ENCODE measurements at places on chromosomes 7 and 10. TPM values are rescaled to one million over a fixed set of nuclear protein-coding genes. Genes with fewer than 3 reads are reported as not detected.

INMT gene
- 1.7 TPM for total RNA-seq

CTAGE15 gene
- total RNA-seq, result not detected

ALOX5 gene
- total RNA-seq, result not detected

LFNG gene
- 1.4 TPM for total RNA-seq

PTER gene
- total RNA-seq, result 6.9 TPM

EVX1 gene
- not detected for total RNA-seq

OPN1SW gene
- not detected for total RNA-seq

HDAC9 gene
- total RNA-seq, result 24.2 TPM

PARG gene
- total RNA-seq, result 32.2 TPM

TRUB1 gene
- total RNA-seq, result 26.1 TPM

CALML5 gene
- not detected for total RNA-seq

DNMBP gene
- 10.9 TPM for total RNA-seq

PLPP4 gene
- total RNA-seq, result 0.28 TPM

COL28A1 gene
- under 0.01 TPM for total RNA-seq

ACTR3C gene
- total RNA-seq, result not detected

CCAR1 gene
- total RNA-seq, result 60.8 TPM

ADGRA1 gene
- total RNA-seq, result not detected

KIAA1549 gene
- 1.3 TPM for total RNA-seq

ZNF3 gene
- 30.8 TPM for total RNA-seq

CRYGN gene
- total RNA-seq, result not detected

SMC3 gene
- total RNA-seq, result 15.2 TPM

AKR1C1 gene
- 5.0 TPM for total RNA-seq

CAV1 gene
- 1,496 TPM for total RNA-seq

BICC1 gene
- total RNA-seq, result 38.9 TPM

ZNF804B gene
- total RNA-seq, result not detected

GGCT gene
- 17.5 TPM for total RNA-seq

EPHB6 gene
- total RNA-seq, result under 0.01 TPM

VENTX gene
- total RNA-seq, result not detected

SEMA4G gene
- 0.56 TPM for total RNA-seq

LIPM gene
- not detected for total RNA-seq

LOXL4 gene
- total RNA-seq, result 20.8 TPM

CCDC172 gene
- not detected for total RNA-seq

SPAG6 gene
- not detected for total RNA-seq

ARHGAP12 gene
- total RNA-seq, result 42.2 TPM

ATP6V0A4 gene
- 0.18 TPM for total RNA-seq

IFIT1B gene
- not detected for total RNA-seq

GLI3 gene
- total RNA-seq, result 1.7 TPM

ABCC2 gene
- total RNA-seq, result 0.36 TPM

CRPPA gene
- total RNA-seq, result 1.3 TPM

EIF5AL1 gene
- total RNA-seq, result 1.1 TPM

DPP6 gene
- total RNA-seq, result not detected

TAS2R4 gene
- total RNA-seq, result 0.28 TPM

SPDYE9 gene
- not detected for total RNA-seq

LCOR gene
- total RNA-seq, result 36.9 TPM

CCDC3 gene
- total RNA-seq, result 0.36 TPM

C10orf53 gene
- total RNA-seq, result not detected

NEUROD6 gene
- total RNA-seq, result not detected

LRIT1 gene
- not detected for total RNA-seq

TAC1 gene
- total RNA-seq, result not detected

ADAM22 gene
- 0.18 TPM for total RNA-seq
